NCI-H2171 treated with DMSO at 0.1 percent for 48 hours (cell line): ENCODE measurements at places on chromosomes 7 and 10.

DNA sequence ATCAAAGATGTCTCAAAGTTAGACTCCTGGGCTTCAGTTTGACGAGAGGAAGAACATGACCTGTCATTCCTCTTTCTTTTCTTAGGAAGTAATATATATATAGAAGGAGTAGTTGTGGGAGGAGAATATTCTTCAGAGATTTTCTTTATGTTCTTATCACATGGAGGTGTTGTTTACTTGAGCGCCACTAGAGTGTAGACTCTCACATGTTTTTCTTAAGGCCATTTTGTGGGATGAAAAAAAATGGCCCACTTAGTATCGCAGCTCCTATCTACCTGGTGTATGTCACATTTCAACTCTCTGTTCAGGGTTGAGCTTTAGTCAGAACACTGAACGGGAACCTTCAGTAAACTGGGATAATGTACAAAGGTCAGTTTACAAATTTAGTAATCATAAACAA lies 645.2 kb downstream of the PHTF2 start:
- DNase-seq = peak; percentile 41

GRCh38 chr7:27603813-27604212 lies 58.9 kb downstream of the HIBADH start:
- DNase-seq = no peak

GRCh38 chr10:132409667-132410028 lies 12.6 kb downstream of the PWWP2B start:
- no peak for DNase-seq

GRCh38 chr7:37128327-37129034 lies 320.2 kb downstream of the ELMO1 start:
- no peak for DNase-seq

GRCh38 chr7:55574051-55574717 lies 1.9 kb upstream of the VOPP1 start:
- no peak for DNase-seq

GRCh38 chr7:2864999-2865670 lies 21.0 kb upstream of the GNA12 start:
- DNase-seq = peak; percentile 80

- no peak for DNase-seq
Observed at GRCh38 chr10:86286236-86287109, 80.1 kb downstream of the GRID1 start.

DNA sequence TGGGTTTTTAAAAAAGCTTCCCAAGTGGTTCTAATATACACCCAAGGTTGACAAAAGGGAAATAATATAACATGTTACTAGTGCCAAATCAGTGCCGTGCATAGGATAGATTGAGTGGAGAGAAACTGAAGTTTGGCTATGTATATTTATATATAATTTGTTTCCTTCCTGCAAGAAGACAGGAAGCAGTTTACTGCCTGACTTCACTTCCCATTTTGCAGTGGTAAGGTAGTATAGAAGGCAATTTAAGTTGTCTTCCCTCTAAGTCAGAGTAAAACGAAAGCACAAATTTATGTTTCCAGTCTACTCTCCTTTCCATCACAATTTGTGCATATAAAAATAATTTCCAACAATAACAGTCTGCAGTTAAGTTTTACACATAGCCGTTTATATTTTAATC lies 3.4 kb upstream of the HYCC1 start:
- DNase-seq = no peak
